Activated CD4-positive, alpha-beta T cell treated with anti-CD3 and anti-CD28 coated beads, Interleukin-2, amount 50 U/mL, for 16 hours (primary cell): ENCODE measurements at places on chromosomes 6 and 20.

- DNase-seq: no peak
These were observed 19.1 kb downstream of the TGM3 start for GRCh38 chr20:2314759-2315439.

- DNase-seq: no peak
These were observed 598 bp downstream of the FABP7 start for GRCh38 chr6:122780114-122780513.

GRCh38 chr6:98942263-98942803 lies 5.4 kb downstream of the FBXL4 start:
- DNase-seq: no peak

- no peak for DNase-seq
These were observed 8.9 kb upstream of the TCF15 start for GRCh38 chr20:618980-619379.
